ENCODE measurements at places on chromosomes 2 and 18. TPM values are rescaled to one million over a fixed set of nuclear protein-coding genes. Genes with fewer than 3 reads are reported as not detected.

Gene ALPP
- not detected for total RNA-seq

GRCh38 chr2:161613161-161613560 is 11.1 kb upstream of the SLC4A10 start:
- peaks cover 50% of the 10 kb centered on the region for H3K27me3 ChIP-seq
- H3K36me3 ChIP-seq, result no peaks in the 10 kb centered on the region
- no peak for DNase-seq
- H3K4me1 ChIP-seq, result no peaks in the 10 kb centered on the region
- H3K4me3 ChIP-seq, result no peak overlapping the region
- H3K27ac ChIP-seq, result no peak overlapping the region

DNA sequence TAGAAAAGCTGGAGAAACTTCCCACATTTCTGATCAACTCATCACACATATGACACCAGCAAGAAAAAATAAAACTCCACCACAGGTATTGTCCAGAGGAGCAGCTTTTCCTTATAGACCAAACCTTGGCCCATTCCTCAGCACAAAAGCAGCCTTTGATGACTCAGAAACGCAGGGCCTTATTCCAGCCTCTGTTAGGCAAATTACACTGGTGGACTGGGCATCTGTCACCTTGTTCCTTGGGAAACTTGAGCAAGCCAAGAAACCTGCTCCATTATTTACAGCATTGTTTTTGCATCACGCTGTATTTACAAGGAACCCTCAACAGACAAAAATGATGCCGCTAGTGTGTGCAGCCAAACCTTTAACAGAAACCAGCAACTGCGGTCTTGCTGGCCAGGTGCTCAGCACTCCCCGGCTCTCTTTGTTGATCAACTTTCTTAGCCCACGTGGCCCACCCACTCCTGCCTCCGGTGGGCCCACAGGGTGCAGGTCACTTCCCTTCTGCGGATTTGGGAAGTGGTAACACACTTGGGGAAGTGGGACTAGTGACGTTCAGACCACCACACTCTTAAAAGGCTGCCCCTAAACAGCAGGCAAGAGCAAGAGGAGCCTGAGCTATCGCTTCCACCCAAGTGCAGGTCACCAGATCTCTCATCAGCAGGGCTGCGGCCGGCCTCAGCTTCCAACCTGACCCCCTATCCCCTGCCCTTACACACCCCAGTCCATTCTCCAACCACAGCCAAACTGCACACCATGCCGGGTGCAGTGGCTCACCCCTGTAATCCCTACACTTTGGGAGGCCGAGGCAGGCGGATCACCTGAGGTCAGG is 1.5 kb downstream of the AP1S3 start:
- DNase-seq, result no peak
- peak overlapping the region; percentile 95 for H3K4me3 ChIP-seq
- H3K4me1 ChIP-seq, result peaks cover 24% of the 10 kb centered on the region

GRCh38 chr2:144357623-144358373 is 162.1 kb downstream of the ZEB2 start:
- peak; percentile 7 for DNase-seq
- H3K36me3 ChIP-seq, result no peaks in the 10 kb centered on the region
- H3K4me3 ChIP-seq, result no peak overlapping the region

DNA sequence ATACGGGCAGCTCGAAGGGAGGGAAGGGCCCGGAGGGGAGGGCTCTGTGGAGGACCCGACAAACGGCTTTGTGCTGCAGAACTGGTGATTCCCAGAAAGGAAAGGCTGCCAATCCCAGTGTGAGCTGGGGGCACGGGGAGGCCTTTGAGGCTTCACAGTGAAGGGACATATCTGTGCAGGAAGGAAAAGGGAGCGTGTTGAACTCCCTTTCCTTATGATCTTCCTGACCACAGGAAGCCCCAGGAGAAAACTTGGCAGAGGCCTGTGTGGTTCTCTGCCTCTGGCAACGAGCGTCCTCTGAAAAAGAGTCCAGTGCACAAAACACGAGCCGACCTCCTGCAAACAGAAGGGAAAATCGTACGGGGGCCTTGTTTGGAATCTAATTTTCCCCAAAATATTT is 683.5 kb upstream of the SALL3 start:
- H3K27ac ChIP-seq, result no peak overlapping the region
- H3K36me3 ChIP-seq, result no peaks in the 10 kb centered on the region
- H3K4me3 ChIP-seq, result no peak overlapping the region
- H3K27me3 ChIP-seq, result no peaks in the 10 kb centered on the region
- no peaks in the 10 kb centered on the region for H3K4me1 ChIP-seq

DNA sequence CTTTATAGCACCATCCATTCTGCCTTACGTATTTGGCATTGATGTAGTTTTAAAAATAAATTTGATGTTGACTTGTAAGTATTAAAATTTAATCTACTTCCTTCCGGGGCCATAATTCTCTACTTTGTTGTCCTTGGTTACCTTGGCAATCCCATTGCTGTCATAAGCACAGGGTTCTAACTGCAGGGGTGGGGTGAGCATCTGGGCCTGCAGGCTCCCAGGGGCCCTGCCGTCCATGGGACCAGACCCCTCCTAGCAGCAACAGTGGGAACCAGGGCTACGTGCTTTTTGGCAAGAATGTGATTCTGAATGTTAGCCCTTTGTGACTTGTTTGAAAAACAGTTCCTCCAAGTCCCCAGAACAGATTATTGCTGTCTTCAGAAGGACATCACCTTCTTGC is 4.9 kb downstream of the ASAP2 start:
- H3K4me3 ChIP-seq, result no peak overlapping the region
- DNase-seq, result no peak
- no peak overlapping the region for H3K27ac ChIP-seq
- H3K36me3 ChIP-seq, result no peaks in the 10 kb centered on the region
- peaks cover 2% of the 10 kb centered on the region for H3K4me1 ChIP-seq

Measured in activated CD4-positive, alpha-beta T cell treated with anti-CD3 and anti-CD28 coated beads, Interleukin-2, amount 10 ng/mL, durations not matched to agents 7 days and 5 days (primary cell).